ENCODE measurements at places on chromosomes 1 and 21.

GRCh38 chr1:194225821-194226220 is 1039.4 kb upstream of the B3GALT2 start:
- DNase-seq, result no peak

- DNase-seq, result no peak
Measured at GRCh38 chr1:85279458-85280080, 3.1 kb upstream of the BCL10 start.

DNA sequence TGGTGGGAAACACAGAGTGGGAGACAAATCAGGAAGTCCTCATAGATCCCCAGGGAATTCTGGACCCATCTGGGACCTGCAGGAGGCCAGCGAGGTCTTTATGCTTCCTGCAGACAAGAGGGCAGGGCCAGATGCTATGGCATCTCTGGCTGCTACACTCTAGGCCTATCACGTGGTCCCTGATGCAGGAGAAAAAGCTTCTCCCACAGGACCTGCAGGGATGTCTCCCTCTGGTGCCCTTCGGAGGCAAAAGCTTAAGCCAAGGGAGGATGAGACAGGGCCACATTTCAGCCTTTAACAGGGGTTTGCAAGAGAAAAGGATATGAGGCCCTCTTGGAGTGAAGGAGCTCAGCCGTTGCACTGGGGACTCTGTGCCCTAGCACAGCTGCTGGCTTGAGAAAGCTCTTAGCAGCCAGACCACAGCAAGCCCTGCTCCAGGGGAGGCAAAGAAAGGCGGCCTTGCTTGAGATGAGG is 243.0 kb downstream of the C1orf94 start:
- DNase-seq, result no peak

- no peak for DNase-seq
Measured at GRCh38 chr1:15283526-15283925, 36.5 kb downstream of the FHAD1 start.
